ENCODE measurements at places on chromosomes 4 and X.

DNA sequence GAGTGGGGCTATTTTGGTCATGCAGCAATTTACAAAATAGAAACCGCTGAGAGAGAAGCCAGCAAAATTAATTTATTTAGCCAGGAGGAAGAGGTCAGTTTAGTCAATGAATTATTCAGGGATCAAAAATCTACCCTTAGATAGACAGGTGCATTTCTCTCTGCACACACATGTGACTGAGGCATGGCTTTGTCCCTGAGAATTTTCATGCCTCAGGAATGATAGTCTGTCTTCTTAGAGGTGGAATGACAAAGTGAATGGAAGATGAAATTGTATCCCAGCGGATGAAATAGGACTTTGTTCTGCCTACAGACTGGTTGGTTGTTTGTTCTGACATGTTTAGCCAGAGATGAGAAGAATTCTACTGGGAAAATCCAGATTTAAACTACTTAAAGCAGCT lies 46.0 kb downstream of the ANKRD50 start:
- DNase-seq, result no peak

GRCh38 chrX:139178980-139179379 lies 351.6 kb upstream of the F9 start:
- no peak for DNase-seq

DNA sequence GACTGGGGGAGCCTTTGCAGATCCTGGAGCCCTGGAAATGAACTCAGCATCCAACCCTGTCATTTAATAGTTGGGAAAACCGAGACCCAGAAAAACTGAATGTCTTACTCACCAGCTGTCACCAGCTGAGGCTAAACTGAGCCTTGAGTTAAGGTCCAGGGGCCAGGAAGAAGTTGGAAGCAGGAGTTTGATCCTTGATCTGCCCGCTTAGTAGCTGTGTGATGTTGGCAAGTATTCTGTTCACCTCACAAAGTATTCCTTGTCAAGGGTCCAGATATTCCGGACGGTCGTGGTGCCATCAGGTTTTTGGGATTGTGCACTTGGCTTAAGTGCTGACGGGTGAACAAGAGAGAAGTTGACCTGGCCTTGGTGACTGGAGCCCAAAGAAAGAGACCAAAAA lies 30.7 kb upstream of the PROM1 start:
- DNase-seq, result no peak

- DNase-seq, result no peak
Observed at GRCh38 chr4:30725562-30725961, 5.4 kb downstream of the PCDH7 start.

DNA sequence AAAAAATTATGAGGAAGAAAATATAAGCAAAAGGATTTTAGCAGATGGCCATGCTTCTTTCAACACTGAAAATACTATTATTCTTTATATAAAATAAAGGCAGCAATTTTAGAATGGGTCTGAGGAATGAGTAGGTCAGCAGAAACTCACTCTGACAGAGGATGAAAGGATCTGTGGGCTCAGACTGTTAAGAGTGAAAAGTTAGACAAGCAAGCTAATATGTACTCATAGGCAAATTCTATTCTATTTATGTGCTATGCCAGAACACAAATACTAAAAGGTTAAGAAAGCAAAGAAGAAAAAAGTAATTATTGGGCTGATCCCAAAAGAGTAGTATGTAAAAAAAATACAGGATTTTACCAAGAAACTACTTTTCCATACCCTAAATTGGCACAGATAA lies 13.9 kb downstream of the LCORL start:
- DNase-seq, result no peak

DNA sequence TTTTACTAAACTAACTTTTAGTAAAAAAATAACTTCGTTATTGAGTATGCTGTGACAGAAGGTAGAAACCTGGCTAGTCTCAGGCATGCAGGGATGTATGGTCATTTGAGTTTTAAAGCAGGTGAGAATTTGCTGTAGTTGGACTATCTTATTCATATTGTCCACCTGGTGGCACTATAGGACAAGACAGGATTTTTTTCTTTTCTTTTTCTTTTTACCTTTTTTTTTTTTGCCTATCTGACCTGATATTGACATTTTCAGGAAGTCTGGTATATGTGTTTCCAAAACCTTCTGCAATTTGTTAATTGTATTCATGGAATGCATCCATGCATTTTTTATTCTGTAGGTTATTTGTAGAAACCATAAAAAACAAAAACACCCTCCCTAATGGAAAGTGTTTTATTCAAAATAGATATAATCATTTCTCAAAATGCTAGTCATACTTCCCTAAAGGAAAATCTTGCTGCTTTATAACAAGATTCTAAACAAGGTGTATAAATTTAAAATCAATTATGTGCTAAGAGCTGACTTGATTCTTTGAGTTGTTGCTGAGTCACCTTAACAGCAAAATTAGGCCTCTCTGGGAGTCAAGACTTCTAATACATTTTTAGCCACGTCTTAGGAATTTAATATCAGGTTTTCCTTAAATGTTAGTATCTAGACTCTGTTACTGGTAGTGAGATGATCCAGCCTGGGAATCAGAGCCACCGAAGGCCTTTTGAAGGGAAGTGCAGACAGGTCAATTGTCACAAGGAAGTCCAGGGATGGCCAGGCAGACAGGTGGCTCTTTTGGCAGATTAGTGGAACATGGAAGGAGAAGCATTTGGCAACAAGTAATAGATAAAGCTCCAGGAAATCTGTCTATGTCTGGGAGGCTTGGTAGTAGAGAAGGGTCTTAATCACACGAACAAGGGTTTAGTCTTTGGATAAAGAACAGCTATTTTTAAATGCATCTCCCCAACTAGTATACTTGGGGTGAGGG lies 201.3 kb upstream of the GNPDA2 start:
- DNase-seq, result peak; percentile 34

- peak; percentile 69 for DNase-seq
Observed at GRCh38 chr4:54230484-54231418, 1.7 kb downstream of the PDGFRA start.

DNA sequence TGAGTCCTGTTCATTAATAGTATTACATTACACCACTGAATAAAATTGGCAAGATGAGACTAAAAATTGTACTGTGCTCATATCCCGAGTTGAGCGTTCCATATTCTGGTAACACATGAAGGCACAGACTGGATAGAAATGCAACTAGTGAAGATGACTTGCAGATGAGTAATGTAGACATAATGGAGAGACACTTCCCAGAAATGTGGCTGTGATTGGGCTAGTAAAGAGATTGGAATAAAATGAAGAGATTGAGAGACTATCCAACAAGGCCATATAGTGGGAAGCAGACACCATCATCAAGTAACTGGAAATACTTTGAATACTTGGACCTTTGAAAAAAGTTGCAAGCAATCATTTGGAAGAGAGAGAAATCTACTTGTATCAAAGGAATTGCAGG lies 77.3 kb downstream of the DCAF8L1 start:
- no peak for DNase-seq

GRCh38 chr4:41256740-41257256 lies at the start of gene UCHL1:
UCHL1 (plus strand) TSS chr4:41256928; CDS start chr4:41256977, 49 bp downstream.
- peak; percentile 80 for DNase-seq

DNA sequence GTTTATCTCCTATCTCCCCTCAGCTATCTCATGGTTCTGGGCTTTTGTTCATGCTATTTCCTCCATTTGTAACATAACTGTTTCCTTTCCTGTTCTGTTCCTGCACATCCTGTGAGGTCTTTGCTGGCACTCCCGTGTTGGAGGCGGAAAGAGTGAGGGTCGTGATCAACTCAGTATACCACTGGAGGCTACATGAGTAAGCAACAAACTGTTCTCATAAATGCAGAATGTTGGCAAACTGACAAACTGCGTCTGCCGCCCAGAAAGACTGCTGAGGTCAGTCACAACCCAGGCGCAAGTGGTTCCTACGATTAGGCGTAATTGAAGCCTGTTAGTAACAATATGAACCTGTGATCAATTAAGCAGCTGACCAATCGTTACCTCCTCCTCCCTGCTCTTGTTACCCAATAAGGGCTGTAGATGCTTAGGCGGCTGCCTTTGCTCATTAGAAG lies 48.8 kb downstream of the C4orf33 start:
- DNase-seq, result peak; percentile 10

DNA sequence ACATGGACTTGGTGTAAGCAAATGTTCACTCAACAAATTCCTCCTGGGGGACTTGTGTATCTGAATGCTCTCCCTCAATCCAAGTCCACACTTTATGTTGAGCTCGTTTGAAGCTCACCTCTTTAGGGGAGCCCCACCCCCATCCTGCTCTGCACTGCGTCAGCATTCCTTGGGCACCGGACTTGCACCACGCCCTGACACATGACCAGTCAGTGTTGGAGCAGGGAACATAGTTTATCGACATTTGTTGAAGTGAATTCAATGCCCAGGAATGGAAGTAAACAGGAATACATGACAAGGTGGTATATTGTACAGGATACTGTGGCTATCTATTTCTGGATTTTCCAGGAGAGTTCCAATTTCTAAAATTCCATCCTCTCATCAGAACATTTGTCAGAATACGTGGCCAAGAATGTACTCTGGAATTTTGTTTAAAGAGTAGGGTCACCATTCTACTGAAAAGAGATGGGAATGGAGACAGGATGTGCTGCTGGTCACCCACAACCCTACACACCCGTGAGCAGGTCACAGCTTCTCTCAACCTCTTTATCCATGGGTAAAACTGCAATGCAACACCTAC lies 60.0 kb upstream of the LNX1 start:
- DNase-seq, result peak; percentile 29

DNA sequence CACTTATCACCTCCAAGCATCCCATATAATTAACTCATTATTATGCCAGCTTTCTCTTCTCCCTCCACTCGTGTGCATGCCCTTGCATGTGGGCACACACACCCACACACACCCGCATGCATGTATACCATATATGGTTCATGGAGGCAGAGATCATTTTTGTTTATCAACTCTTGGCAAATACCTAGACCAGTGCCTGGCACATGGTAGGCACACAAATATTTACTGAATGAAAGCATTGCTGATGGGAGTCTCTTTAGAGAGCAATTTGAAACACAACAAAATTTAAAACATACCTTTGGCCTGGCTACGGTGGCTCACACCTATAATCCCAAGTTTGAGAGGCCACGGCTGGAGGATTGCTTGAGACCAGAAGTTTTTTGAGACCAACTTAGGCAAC lies 51.1 kb upstream of the SLC10A4 start:
- DNase-seq, result no peak

DNA sequence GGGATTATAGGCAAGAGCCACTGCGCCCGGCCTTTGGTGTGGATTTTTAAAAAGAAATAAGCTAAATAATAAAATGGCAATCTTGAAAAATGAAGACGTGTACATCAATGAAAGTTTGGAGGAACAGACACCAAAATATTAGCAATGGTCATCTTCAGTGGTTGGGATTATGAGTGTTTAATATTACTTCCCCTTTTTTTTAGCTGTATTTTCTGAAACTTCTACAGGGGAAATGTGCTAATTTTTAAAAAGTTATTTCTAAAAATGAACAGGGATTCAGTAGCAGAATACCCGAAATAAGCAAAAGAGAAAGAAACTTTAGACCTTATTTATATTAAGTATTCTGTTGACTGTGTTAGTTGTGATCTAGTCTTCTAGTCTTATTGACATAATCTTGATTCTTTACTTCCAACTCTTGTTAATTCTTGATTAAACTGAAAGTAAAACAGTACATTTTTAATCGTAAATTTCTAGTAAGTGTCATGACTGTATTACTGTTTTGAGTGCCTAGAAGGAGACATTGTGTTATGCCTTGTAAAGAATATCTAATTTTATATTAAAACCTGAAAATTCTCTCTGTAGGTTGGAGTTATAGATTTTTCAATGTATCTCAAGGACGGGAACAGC lies 51.3 kb downstream of the RUFY3 start:
- DNase-seq, result no peak

DNA sequence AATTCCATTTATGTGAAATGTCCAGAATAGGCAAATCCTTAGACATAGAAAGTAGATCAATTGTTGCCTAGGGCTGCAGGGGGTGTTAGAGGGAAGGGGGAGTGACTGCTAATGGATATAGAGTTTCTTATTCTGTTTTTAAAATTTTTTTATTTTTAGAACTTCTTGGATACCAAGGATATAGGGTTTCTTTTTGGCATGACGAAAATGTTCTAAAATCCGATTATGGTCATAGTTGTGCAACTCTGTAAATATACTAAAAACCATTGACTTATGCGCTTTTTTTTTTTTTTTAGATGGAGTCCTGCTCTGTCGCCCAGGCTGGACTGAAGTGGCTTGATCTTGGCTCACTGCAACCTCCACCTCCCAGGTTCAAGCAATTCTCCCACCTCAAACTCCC lies 125.2 kb upstream of the USP9X start:
- DNase-seq, result peak; percentile 19

- peak; percentile 46 for DNase-seq
Observed at GRCh38 chr4:88528861-88529260, 5.3 kb upstream of the PYURF start.

DNA sequence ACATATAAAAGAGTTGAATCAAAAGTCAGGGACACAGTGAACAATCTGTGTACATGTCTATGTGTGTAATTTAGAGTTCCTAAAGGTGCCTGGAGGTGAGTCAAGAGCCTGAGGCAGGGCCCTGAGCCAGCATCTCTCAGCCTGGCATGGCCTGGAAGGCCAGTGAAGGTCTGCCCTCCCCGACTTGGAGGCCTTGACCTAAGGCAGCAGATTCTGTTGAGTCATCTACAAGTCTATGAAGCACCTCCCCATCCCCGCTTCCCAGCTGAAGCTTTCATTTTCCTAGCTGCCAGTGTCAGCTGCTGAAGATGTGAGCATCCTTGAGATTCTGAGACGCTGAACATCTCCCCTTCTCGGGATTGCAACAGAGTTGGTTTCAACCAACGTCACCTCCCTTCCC lies 583.9 kb downstream of the BCOR start:
- no peak for DNase-seq

DNA sequence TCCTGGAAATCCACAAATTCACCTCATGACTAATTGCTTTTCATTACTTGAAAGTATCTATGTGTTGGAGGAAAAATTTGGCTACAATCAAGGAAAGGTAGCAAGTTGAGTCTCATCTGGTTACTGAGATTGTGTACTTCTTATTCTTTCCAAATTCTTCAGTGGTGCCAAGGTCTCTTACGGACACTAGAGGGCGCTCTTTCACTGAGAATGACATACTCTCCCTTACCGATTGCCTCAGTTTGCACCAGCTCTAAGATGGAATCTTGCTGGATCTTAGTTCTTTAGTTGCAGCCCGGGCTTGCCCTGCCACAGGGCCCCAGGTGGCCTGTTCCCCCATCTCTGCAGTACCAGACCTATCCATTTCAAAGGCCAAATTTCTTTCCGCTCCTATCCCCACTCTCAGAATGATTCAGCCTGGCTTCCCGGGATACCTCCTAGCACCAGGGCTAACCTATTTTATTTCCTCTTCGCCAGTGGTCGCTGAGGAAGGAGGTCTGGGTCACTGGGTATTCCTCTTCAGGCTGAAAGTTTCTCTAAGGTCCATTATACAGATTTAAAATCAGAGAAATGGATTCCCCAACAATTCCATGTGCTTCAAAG lies 24.6 kb upstream of the GPR50 start:
- DNase-seq, result peak; percentile 66

DNA sequence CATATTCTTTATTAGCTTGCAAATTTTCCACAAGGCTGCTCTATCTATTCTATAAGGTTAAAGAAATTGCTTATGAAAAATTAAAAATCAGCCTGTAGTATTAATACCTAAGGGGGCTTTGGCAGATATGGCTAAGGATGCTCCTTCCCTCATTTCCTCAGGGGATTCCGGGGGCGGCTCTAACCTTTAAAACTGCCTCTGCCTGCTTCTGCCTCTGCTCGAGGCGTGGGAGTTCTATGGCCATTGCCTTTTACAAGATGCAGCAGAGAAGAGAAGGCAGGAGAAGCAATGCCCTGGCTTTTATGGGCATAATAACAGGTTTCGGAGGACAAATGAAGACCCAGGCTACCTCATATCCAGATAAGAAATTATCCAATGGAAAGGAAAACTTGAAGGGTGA lies 8.6 kb upstream of the CDKN2AIP start:
- no peak for DNase-seq

- DNase-seq, result peak; percentile 76
Observed at GRCh38 chr4:37717576-37717975, 31.4 kb upstream of the RELL1 start.
